ENCODE measurements at places on chromosomes 3 and 15.

DNA sequence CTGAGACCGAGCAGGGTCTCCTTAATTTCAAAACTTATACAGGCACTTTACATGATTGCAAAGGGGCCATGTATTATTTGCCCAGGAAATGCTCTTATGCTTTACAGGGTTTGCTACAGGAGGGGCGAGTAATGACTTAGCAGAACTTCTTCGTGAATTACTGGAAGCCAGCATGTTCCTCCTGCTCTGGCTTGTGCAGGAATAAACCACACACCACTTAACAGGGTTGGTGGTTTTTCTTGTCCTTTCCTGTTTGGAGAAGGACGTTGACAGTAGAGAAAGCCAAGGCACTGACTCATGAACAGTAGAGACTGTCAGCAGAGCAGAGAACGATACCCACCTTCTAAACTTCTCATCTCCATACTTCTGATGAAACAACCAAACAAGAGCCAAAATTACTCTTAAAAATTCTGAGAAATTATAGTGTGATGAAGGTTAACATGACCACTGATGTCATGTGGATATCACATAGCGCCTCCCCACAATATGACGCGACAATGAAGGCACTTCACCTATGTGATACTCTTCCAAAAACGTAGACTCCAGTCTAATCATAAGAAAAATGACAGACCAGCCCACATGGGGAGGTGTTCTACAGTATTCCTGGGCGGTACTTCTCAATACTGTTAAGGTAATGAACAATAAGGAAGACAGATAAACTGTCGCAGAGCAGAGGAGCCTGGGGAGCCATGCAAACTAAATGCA, 24.7 kb upstream of the MCTP2 start:
- no peak for DNase-seq

DNA sequence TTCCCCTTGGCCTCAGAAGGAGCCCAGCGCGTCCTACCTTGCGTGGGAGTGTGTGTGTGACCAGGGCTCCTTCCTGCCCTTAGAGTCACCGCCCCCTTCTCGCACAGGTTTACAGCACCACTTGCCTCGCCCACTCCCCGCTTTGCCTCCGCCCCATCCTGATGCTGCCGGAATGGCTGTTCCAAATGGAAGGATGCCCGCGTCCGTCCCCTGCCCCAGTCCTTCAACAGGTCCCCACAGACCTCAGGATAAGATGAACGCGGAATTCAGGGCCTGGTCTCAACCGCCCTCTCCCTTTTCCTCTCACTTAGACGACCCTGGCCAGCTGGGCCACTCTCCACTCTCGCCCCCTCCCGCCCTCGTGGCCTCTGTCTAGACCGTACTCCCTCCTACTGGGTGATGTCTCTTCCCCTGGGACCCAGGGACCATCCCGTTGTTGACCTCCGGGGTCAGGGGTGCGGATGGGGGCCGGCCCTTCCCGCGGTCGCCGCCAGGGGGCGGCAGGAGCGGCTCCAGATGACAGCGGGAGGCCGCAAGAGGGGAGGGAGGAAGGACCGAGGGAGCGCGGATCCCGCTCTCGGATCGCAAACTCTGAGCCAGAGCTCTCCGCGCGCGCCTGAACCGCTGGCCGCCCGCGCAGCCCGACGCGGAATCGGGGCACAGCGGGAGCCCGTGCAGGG, at the start of gene THSD4:
Gene THSD4 (plus strand): TSS at position 585 of the 680 bp plus-strand sequence.
- DNase-seq: peak; percentile 10

- no peak for DNase-seq
Observed at GRCh38 chr15:24878153-24878552, 76.6 kb upstream of the SNRPN start.

GRCh38 chr3:66858656-66859381, 139.3 kb upstream of the KBTBD8 start:
- no peak for DNase-seq

DNA sequence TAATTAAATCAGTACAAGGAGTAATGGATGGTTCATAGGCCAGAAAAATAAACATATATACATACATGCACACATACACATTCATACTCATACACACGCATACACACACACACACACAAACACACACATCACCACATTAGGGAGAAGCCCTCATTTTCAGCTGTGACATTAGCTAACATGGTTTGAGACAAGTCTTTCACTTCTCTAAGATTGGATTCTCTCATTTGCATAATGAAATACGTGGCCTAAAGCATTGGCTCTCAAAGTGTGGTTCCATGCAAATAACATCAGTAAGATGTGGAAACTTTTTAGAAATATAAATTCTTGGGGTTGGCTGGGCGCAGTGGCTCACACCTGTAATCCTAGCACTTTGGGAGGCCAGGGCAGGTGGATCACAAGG, 452.6 kb downstream of the TAFA4 start:
- DNase-seq: no peak

DNA sequence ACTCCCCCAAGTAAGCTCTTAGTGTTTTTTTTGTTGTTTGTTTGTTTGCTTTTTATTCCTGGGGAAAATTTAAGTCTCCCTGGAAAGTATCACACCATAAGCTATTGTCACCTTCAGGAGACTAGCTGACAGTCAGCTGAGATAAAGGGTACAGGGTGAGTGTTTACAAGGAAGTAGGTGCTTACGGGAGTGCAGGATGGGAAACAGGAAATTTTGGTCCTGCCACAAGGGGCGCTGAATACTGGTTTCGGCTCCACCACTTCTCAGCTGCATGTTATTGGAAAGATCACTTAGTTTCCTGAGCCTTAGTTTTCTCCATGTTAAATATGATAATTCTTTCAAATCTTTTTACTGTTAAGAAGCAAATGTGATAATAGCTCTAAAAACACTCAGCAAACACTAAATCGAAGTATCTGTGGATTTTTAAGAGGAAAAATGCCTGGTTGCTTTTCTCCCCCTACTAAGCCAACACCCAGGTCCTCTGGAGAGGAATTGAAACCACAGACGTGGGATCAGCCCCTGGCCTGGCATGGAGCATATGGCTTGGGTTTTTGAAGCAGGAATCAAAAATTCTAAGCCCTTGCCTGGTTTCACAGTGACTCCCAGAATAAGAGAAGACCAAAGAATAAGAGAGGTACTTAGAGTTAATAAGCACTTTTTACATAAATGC, 90.7 kb downstream of the SCN11A start:
- no peak for DNase-seq

DNA sequence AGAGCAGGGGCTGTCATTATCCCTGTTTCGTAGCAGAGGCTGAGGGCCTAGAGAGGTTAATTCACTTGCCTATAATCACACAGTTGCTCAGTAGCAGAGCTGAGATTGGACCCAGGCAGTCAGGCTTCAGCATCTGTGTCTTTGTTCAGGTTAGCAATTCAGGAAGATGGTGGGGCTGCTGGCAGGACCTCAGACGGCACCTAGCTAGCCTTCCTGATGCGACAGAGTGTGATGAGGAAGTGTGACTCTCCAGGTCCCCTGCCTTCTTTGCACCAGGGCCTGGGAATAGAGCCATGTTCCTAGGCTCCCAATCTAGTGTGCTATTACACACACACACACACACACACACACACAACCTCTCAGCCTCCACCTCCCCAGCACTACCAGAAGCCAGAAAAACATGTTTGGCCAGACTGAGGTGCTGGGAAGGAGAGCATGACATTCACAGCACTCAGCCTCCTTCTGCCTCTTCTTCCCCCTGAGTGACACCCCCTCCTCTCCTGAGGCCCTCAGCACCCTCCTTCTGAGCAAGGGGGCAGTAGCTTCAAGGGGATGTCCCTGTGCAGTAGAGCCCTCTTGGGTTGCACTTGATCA, 88.9 kb downstream of the TLE3 start:
- DNase-seq: no peak

DNA sequence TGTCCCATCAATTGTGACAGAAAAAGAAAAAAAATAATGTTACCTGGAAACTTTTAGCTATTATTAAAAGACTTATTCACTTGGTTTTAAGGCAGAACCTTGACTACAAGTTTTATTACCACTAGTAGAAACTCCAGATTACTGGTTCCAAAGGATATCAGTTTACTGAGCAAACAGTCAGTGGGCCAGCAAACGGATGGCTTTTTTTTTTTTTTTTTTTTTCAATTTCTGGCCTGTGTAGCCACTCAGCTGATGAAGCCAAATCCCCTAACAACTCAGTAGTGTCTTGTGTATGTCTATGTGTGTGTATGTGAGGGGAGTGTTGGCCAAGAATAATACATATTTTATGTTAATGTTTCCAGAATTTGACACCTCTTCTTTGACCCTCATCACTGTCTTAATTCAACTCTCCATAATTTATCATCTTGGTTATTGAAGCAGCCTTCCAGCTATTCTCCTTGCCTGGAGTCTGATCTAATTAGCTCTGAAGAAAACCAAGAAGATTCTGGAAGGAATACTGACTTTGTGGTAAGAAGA, 724.9 kb downstream of the NSUN3 start:
- no peak for DNase-seq

- no peak for DNase-seq
Observed at GRCh38 chr3:41188306-41188705, 11.0 kb upstream of the CTNNB1 start.

GRCh38 chr15:84955089-84955848, 26.4 kb upstream of the PDE8A start:
- peak; percentile 18 for DNase-seq

DNA sequence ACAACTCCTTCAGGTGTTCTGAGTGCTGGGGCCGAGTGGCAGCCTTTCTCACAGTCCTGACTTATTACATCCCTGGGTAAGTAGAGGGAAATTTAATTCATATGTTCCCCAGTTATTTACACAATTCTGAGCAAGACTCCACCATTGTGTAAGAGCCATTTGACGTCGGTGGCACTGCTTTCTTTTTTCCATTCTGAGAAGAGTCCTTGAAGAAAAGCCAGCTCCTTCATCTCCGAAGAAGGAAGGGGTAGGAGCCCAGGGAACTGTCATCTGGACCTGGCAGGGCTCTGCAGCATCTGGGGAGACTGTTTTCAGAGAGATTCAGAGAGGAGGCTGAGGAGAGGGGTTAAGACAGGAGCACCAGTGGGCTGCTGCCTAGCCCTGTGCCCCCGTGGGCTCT, 22.6 kb upstream of the MASP1 start:
- no peak for DNase-seq

DNA sequence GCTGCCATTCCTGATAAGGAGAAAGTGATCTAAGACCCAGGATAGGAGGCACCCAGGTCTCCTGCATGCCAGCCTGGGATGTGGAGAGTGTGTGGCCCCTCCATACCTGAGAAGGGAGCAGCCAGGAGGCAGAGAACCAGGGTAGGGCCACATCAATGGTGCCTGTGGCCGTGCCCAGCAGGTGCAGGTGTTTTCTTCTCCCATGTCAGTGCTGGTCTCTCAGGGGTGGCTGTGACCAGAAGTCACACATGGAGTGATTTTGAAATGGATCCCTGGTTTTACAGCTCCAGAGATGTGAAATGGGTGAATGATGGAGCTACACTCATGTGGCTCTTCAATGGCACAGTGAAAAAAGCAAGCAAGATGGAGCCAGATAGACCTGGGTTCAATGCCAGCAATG, 3.3 kb upstream of the ISL2 start:
- DNase-seq: no peak

- no peak for DNase-seq
Observed at GRCh38 chr3:149809699-149810098, 3.3 kb upstream of the RNF13 start.

GRCh38 chr3:168322941-168323340, 227.2 kb upstream of the GOLIM4 start:
- DNase-seq: no peak

GRCh38 chr3:44516230-44516629, 38.8 kb upstream of the ZNF445 start:
- DNase-seq: no peak

DNA sequence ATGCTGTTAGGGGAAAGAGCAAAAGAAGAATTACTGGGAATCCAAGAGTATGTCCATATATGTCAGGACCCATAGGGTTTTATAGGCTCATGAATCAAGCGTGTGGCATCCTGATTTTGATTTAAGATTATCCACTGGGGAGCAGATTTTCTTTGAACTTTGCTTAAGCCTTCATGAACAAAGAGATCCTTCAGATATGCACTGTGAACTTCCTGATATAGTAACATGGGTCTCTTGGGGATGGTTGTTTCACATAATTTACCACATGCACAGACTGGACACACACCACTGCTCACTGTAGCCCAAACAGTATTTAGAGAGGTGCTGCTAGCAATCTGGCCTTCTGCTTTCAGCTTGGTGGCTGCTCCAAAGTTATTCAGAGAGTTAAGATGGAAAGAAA, 200.9 kb upstream of the ZPLD1 start:
- DNase-seq: no peak

DNA sequence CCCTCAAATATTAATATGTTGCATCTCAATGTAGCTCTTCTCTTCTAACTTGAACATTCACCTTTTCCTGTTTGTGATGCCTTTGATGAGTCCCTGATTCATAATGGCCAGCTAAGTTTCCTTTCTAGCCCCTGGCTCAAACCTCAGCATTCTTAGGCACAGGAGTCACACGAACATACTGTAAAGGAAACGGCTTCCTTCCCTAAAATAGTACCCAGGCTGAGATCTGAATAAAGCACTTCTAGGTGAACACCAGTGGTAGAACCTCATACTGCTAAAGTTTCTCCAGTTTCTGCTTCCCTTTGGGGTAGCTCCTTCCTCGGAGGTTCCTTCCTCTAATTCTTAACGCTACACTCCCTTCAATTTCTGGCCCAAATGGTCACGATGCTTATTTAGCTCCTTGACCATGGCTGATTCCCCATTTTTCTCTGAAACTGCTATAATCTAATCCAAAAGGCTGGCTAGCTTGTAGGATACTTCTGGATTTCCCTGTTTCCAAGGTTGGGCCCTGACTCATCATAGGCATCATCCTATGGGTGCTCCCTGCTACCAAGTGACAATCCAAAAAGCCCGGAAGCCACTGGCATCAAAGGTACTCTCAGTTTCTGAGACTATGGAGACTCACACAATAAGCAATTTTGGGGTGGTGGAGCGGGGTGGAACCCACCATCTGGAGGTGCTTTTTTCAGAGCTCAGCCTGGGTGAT, 2.4 kb downstream of the ANAPC13 start:
- no peak for DNase-seq

GRCh38 chr3:126124148-126124868, 40.4 kb upstream of the SLC41A3 start:
- DNase-seq: no peak

GRCh38 chr3:68832680-68833079, 99.7 kb downstream of the TAFA4 start:
- no peak for DNase-seq

GRCh38 chr15:74387621-74388362, 20.3 kb upstream of the CYP11A1 start:
- DNase-seq: no peak

DNA sequence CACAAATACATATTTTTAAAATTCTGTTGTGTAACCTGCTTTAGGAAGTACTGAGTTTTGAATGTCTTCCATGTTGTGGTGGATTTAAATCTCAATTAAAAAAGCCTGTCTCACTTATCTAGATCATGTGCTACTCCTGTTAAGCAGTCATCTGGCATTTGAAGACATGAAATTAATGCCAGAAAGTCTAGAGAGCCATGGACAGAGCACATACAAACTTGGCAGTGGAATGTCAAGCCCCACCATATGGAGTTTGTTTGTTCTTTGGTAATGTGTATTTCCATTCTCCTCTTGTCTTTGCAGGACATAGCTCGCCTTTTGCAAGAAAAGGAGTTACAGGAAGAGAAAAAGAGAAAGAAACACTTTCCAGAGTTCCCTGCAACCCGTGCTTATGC, 39.3 kb upstream of the UTS2B start:
- no peak for DNase-seq

GRCh38 chr15:61528581-61528910, 299.4 kb upstream of the RORA start:
- no peak for DNase-seq
